ENCODE measurements at places on chromosomes 2 and 18.
A peak's percentile ranks its signal among the peaks of the same experiment; 100 is the strongest.

- no peak overlapping the region for H3K4me3 ChIP-seq
- H3K4me1 ChIP-seq = no peaks in the 10 kb centered on the region
- peaks cover 6% of the 10 kb centered on the region for H3K36me3 ChIP-seq
- H3K27me3 ChIP-seq = no peaks in the 10 kb centered on the region
These were observed 2.7 kb downstream of the CHAC2 start for GRCh38 chr2:53770264-53770663.

DNA sequence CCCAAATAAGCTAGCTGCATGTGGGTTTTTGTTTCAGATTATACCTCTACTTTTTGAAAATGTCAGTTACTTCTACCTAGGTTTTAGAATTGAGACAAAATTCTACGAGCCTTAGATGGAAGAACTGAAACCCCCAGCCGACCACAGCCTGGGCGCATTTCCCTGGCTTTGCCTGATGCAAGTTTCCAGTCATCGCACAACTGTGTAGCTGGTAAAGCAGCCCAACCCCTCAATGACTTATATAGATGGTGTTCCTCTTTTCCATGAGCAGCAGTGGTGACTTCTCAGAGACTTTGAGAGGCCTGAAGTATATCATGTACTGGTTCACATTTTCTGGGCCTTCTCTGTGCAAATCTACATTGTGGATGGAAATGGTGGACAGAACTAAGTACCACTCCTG, 515.4 kb upstream of the RAB6C start:
- H3K27ac ChIP-seq = no peak overlapping the region
- no peaks in the 10 kb centered on the region for H3K27me3 ChIP-seq
- H3K4me1 ChIP-seq = no peaks in the 10 kb centered on the region
- H3K36me3 ChIP-seq = no peaks in the 10 kb centered on the region
- no peak for DNase-seq
- no peak overlapping the region for H3K4me3 ChIP-seq

GRCh38 chr2:227479865-227480475, 8.0 kb downstream of the AGFG1 start:
- H3K36me3 ChIP-seq = no peaks in the 10 kb centered on the region
- H3K4me3 ChIP-seq = no peak overlapping the region
- peaks cover 1% of the 10 kb centered on the region for H3K4me1 ChIP-seq
- DNase-seq = peak; percentile 56
- H3K27me3 ChIP-seq = no peaks in the 10 kb centered on the region

- H3K36me3 ChIP-seq = no peaks in the 10 kb centered on the region
- H3K4me1 ChIP-seq = no peaks in the 10 kb centered on the region
- no peak overlapping the region for H3K27ac ChIP-seq
- no peak overlapping the region for H3K4me3 ChIP-seq
- H3K27me3 ChIP-seq = no peaks in the 10 kb centered on the region
These were observed 309.7 kb downstream of the OSR1 start for GRCh38 chr2:19048593-19049266.

GRCh38 chr2:180240774-180241173, 233.7 kb upstream of the CWC22 start:
- peak; percentile 23 for DNase-seq
- no peaks in the 10 kb centered on the region for H3K27me3 ChIP-seq
- no peaks in the 10 kb centered on the region for H3K36me3 ChIP-seq
- H3K4me3 ChIP-seq = no peak overlapping the region
- H3K27ac ChIP-seq = no peak overlapping the region

DNA sequence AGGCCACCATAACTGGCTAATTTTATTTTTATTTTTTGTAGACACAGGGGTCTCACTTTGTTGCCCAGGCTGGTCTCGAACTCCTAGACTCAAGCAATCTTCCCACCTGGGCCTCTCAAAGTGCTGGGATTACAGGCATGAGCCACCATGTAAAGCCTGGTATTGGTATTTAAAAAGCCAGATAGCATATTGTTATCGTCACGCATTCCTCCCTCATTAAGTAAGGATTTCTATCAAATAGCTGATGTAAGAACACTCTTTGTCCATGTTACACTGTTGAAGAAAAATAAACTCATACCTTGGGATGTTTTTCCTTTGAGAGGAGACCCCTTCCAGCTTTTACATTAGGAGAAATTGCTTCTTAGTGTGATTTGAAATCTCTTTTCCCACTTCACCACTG, 39.2 kb upstream of the DARS1 start:
- H3K4me3 ChIP-seq = no peak overlapping the region
- H3K27ac ChIP-seq = no peak overlapping the region
- H3K27me3 ChIP-seq = no peaks in the 10 kb centered on the region
- DNase-seq = no peak
- no peaks in the 10 kb centered on the region for H3K36me3 ChIP-seq

GRCh38 chr2:105405291-105405690, 6.4 kb upstream of the FHL2 start:
- no peaks in the 10 kb centered on the region for H3K36me3 ChIP-seq
- H3K27ac ChIP-seq = peak overlapping the region; percentile 97
- peaks cover 16% of the 10 kb centered on the region for H3K4me1 ChIP-seq
- no peak overlapping the region for H3K4me3 ChIP-seq
- DNase-seq = peak; percentile 88

DNA sequence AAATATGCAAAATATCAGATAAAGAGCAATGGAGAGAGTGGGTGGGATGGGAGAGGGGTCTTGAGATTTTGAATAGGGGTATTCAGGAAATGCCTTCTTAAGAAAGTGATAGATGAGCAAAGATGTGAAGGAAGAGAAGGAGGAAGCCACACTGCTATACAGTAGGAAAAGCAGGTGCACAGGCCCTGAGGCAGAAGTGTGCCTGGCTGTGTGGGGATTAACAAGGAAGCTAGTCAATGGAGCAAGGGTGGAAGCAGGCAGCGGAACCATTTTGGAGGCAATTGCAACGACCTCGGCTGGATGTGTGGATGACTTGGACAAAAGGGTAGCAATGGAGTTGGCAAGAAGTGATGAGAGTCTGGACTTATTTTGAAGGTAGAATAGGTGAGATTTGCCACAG, 11.0 kb upstream of the CNGA3 start:
- H3K4me3 ChIP-seq = no peak overlapping the region
- H3K36me3 ChIP-seq = no peaks in the 10 kb centered on the region
- H3K27me3 ChIP-seq = no peaks in the 10 kb centered on the region
- peaks cover 6% of the 10 kb centered on the region for H3K4me1 ChIP-seq
- DNase-seq = no peak
- H3K27ac ChIP-seq = no peak overlapping the region

DNA sequence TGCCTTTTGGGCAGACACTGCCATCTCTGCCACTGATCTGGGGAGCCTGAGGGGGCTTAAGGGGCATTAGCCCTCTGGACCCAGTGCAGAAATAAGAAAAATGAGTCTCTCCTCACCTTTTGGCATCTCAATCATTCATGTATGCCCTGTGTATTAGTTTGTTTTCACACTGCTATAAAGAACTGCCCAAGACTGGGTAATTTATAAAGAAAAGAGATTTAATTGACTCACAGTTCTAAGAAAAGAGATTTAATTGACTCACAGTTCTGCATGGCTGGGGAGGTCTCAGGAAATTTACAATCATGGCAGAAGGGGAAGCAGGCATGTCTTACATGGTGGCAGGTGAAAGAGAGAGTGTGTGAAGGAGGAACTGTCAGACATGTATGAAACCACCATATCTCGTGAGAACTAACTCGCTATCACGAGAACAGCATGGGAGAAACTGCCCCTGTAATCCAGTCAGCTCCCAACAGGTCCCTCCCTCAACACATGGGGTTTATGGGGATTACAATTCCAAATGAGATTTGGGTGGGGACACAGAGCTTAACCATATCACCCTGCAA, 21.5 kb downstream of the GKN2 start:
- peaks cover 2% of the 10 kb centered on the region for H3K4me1 ChIP-seq
- no peaks in the 10 kb centered on the region for H3K36me3 ChIP-seq
- no peak for DNase-seq
- peaks cover 16% of the 10 kb centered on the region for H3K27me3 ChIP-seq
- no peak overlapping the region for H3K4me3 ChIP-seq

- peak overlapping the region; percentile 97 for H3K27ac ChIP-seq
- DNase-seq = no peak
- H3K36me3 ChIP-seq = peaks cover 6% of the 10 kb centered on the region
These were observed 2.2 kb upstream of the MTCL1 start for GRCh38 chr18:8703092-8703709.

DNA sequence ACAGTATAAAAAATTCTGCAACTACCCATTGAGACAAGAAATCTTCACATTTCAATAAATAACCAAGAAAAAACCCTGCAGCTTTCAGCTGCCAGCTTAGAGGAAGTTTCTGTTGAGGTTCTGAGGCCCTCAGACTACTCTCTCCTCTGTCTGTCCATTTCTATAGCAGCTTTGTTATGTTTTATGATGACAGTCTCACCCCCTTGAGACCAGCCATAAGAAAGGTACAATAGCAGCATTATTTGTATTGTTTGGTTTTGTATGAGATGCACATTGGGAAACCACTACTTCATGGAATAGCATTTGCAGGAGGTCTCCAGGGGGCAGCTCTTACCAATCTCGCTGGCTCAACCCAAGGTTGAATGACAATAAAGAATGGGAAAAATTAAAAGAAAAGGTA, 334.6 kb upstream of the VRK2 start:
- no peaks in the 10 kb centered on the region for H3K27me3 ChIP-seq
- H3K27ac ChIP-seq = no peak overlapping the region
- DNase-seq = no peak
- H3K36me3 ChIP-seq = no peaks in the 10 kb centered on the region

- no peaks in the 10 kb centered on the region for H3K4me1 ChIP-seq
- H3K27ac ChIP-seq = no peak overlapping the region
- H3K27me3 ChIP-seq = no peaks in the 10 kb centered on the region
These were observed 53.2 kb upstream of the CCDC85A start for GRCh38 chr2:56130463-56131070.

- H3K36me3 ChIP-seq = peaks cover under 1% of the 10 kb centered on the region
- peak overlapping the region; percentile 68 for H3K4me3 ChIP-seq
- no peaks in the 10 kb centered on the region for H3K27me3 ChIP-seq
- no peak for DNase-seq
- peak overlapping the region; percentile 47 for H3K27ac ChIP-seq
These were observed 1.1 kb downstream of the PAX8 start for GRCh38 chr2:113277474-113278072.

GRCh38 chr2:30766666-30767065, 40.6 kb downstream of the CAPN13 start:
- peaks cover 68% of the 10 kb centered on the region for H3K27me3 ChIP-seq
- DNase-seq = no peak
- H3K36me3 ChIP-seq = no peaks in the 10 kb centered on the region
- no peaks in the 10 kb centered on the region for H3K4me1 ChIP-seq

- H3K4me1 ChIP-seq = peaks cover under 1% of the 10 kb centered on the region
- H3K27me3 ChIP-seq = no peaks in the 10 kb centered on the region
- H3K4me3 ChIP-seq = no peak overlapping the region
- H3K27ac ChIP-seq = no peak overlapping the region
- peaks cover 4% of the 10 kb centered on the region for H3K36me3 ChIP-seq
These were observed 69.9 kb upstream of the ST3GAL5 start for GRCh38 chr2:85958731-85959130.

- H3K4me3 ChIP-seq = no peak overlapping the region
- no peaks in the 10 kb centered on the region for H3K27me3 ChIP-seq
- H3K4me1 ChIP-seq = peaks cover 3% of the 10 kb centered on the region
- no peaks in the 10 kb centered on the region for H3K36me3 ChIP-seq
- peak overlapping the region; percentile 40 for H3K27ac ChIP-seq
These were observed 162.3 kb downstream of the MREG start for GRCh38 chr2:215851082-215851481.

GRCh38 chr2:145558617-145559350, 1038.9 kb upstream of the ZEB2 start:
- H3K27me3 ChIP-seq = no peaks in the 10 kb centered on the region
- no peaks in the 10 kb centered on the region for H3K4me1 ChIP-seq
- no peaks in the 10 kb centered on the region for H3K36me3 ChIP-seq
- no peak overlapping the region for H3K27ac ChIP-seq
- no peak for DNase-seq

GRCh38 chr2:102342888-102343287, 12.7 kb upstream of the IL18R1 start:
- DNase-seq = no peak
- H3K4me3 ChIP-seq = no peak overlapping the region
- H3K27me3 ChIP-seq = peaks cover 6% of the 10 kb centered on the region

DNA sequence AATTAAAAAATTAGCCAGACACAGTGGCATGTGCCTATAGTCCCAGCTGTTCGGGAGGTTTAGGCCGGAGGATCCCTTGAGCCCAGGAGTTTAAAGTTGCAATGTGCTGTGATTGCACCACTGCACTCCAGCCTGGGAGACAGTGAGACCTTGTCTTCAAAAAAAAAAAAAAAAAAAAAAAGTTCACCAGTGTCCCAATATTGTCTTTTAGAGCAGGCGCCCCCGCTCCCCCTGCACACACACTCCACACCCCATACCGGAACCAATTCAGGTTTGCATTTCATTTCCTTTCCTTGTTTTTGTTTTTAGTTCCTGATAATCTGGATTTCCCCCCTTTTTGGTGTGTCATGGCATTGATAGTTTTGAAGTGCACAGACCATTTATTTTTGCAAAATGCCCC, 10.4 kb downstream of the TMEM87B start:
- no peaks in the 10 kb centered on the region for H3K4me1 ChIP-seq
- no peak overlapping the region for H3K4me3 ChIP-seq
- H3K36me3 ChIP-seq = peaks cover 88% of the 10 kb centered on the region
- H3K27ac ChIP-seq = peak overlapping the region; percentile 57
- peak; percentile 50 for DNase-seq

DNA sequence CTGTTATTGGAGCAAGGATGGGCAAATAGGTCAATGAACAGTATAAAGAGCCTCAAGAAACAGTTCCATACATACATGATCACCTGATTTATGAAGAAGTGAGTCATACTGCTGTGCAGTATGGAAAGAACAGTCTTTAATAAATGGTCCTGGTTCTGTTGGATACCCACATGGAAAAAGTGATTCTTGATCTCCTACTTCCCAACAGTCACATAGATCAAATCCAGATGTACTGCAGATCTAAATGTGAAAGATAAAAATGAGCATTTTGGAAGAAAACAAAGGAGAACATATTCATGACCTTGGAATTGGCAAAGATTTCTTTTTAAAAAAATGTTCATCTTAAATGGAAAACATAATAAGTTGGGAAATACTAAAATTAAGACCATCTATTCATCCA, 75.8 kb downstream of the CCDC148 start:
- H3K4me1 ChIP-seq = no peaks in the 10 kb centered on the region
- no peak for DNase-seq
- H3K27ac ChIP-seq = no peak overlapping the region
- H3K27me3 ChIP-seq = no peaks in the 10 kb centered on the region
- H3K36me3 ChIP-seq = no peaks in the 10 kb centered on the region

GRCh38 chr18:3760741-3761140, 310.8 kb downstream of the TGIF1 start:
- H3K4me3 ChIP-seq = no peak overlapping the region
- peaks cover 2% of the 10 kb centered on the region for H3K36me3 ChIP-seq
- H3K27ac ChIP-seq = no peak overlapping the region
- DNase-seq = no peak
- H3K4me1 ChIP-seq = no peaks in the 10 kb centered on the region

- H3K36me3 ChIP-seq = no peaks in the 10 kb centered on the region
- peaks cover 3% of the 10 kb centered on the region for H3K4me1 ChIP-seq
- no peak overlapping the region for H3K4me3 ChIP-seq
- H3K27me3 ChIP-seq = peaks cover 8% of the 10 kb centered on the region
- no peak for DNase-seq
These were observed 1.1 kb upstream of the TTR start for GRCh38 chr18:31590570-31590969.

GRCh38 chr2:101400048-101400447, 12.7 kb upstream of the CREG2 start:
- H3K4me1 ChIP-seq = peaks cover 7% of the 10 kb centered on the region
- H3K27me3 ChIP-seq = peaks cover 10% of the 10 kb centered on the region
- no peak overlapping the region for H3K4me3 ChIP-seq
- no peak overlapping the region for H3K27ac ChIP-seq
- DNase-seq = no peak

- H3K36me3 ChIP-seq = peaks cover 19% of the 10 kb centered on the region
- peak overlapping the region; percentile 96 for H3K4me3 ChIP-seq
- no peak overlapping the region for H3K27ac ChIP-seq
- H3K4me1 ChIP-seq = peaks cover 5% of the 10 kb centered on the region
- DNase-seq = peak; percentile 12
These were observed 376 bp downstream of the NDUFA10 start for GRCh38 chr2:240024766-240025165.

Data from mesenchymal stem cell (in vitro differentiated cells and primary cell).